Activated CD8-positive, alpha-beta T cell treated with anti-CD3 and anti-CD28 coated beads for 36 hours (primary cell): ENCODE measurements at places on chromosomes 1 and 21. TPM values are rescaled to one million over a fixed set of nuclear protein-coding genes. Genes with fewer than 3 reads are reported as not detected.

NECTIN4 gene
- total RNA-seq = not detected

ADGRL4 gene
- not detected for total RNA-seq

PDIK1L gene
- total RNA-seq = 13.4 TPM

KLF17 gene
- not detected for total RNA-seq

NOTCH2 gene
- total RNA-seq = 41.3 TPM

TOMM20 gene
- total RNA-seq = 155 TPM

MARCKSL1 gene
- 33.5 TPM for total RNA-seq

GUCA2B gene
- not detected for total RNA-seq

PGD gene
- total RNA-seq = 126 TPM

PRMT6 gene
- total RNA-seq = 19.4 TPM

FRRS1 gene
- 4.0 TPM for total RNA-seq

TNNT2 gene
- not detected for total RNA-seq

LCE2B gene
- total RNA-seq = not detected

DNA sequence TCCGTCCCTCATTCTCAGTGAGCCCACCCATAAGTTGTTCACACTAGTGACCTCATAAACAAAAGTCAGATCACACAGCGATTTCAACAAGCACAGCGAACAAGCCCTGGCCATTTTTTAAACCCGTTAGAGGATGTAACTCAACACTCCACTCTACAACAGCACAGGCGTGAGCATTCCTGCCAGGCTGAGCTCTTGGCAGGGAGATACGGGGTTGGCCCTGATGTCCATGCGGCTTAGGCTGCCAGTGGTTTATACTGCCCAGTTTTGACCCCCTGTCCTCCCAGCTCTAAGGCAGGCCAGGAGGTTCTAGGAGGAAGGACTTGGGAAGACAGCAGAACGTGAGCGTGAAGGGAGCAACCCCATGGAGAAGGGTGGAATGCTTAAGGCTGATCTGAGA, 35.0 kb downstream of the PARP1 start:
- no peaks in the 10 kb centered on the region for H3K27me3 ChIP-seq
- H3K27ac ChIP-seq = no peak overlapping the region
- no peaks in the 10 kb centered on the region for H3K4me1 ChIP-seq

DNA sequence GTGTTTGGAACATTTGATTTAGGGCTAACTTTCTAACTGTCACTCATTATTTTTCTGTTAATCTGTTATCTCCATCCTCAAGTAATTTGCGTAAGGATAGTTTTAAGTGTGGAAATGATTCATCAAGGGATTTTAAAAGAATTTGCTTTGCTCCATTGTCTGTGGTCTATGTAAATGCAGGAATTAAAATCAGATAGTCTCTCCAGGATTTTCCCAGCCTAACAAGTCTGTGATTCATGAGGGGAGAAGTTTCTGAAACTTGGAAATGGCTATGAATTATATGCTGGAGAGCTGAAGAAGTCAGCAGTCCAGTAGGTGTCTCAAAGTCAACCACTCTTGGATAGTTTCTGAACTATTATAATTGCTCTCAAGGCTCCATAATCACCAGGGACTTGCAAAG, 264.5 kb downstream of the MRPL39 start:
- no peak overlapping the region for H3K27ac ChIP-seq
- no peak overlapping the region for H3K4me3 ChIP-seq
- DNase-seq = no peak
- no peaks in the 10 kb centered on the region for H3K36me3 ChIP-seq
- no peaks in the 10 kb centered on the region for H3K4me1 ChIP-seq

GRCh38 chr21:14876524-14876840, 188.3 kb downstream of the NRIP1 start:
- no peak overlapping the region for H3K4me3 ChIP-seq
- no peaks in the 10 kb centered on the region for H3K27me3 ChIP-seq
- no peaks in the 10 kb centered on the region for H3K36me3 ChIP-seq
- no peak for DNase-seq

GRCh38 chr21:43853851-43854772, 10.9 kb upstream of the AGPAT3 start:
- H3K27ac ChIP-seq = no peak overlapping the region
- DNase-seq = no peak
- H3K27me3 ChIP-seq = peaks cover 5% of the 10 kb centered on the region
- H3K4me1 ChIP-seq = peaks cover 22% of the 10 kb centered on the region

DNA sequence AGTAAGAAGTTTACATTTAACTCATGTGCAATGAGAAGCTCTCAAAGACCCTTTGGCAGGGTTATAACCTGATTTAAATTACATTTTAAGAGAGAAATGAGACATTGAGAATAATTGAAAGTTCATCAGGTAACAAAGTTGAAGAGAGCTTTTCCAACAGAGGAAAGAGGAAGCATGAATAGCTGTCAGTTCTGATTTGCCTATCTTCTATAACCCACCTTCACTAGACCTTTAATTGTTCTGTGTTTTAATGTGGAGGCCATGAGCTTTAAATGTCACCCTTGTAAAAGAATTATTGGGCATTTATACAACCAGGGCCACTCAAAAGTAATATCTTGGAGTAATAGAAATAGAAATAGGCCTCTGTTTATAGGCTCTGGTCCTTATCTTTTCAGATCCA, 9.3 kb upstream of the FCRL1 start:
- no peak overlapping the region for H3K27ac ChIP-seq
- H3K4me1 ChIP-seq = no peaks in the 10 kb centered on the region
- no peaks in the 10 kb centered on the region for H3K36me3 ChIP-seq
- no peak overlapping the region for H3K4me3 ChIP-seq

DNA sequence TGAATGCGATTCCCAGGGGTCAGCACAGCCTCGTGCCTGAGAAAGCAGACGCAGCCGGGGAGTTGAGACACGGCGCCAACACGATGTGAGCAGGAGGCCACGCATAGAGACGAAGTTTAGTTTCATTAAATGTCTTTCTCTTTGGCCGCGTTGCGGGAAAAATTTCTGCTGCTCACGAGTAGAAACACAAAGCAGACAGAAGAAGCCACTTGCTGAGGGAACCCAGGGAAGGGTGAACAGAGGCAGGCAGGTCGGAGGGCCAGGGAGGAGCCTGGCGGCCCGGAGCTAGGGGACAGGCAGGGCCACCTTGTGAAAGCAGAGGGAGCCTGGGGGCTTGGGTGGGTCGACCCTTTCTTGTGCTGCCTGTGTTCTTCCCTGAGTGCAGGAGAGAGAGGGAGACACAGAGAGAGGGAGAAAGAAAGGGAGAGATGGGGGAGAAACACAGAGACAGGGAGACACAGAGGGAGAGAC, 33.2 kb downstream of the POFUT2 start:
- no peak overlapping the region for H3K4me3 ChIP-seq
- H3K27me3 ChIP-seq = peaks cover 6% of the 10 kb centered on the region
- no peak for DNase-seq

DNA sequence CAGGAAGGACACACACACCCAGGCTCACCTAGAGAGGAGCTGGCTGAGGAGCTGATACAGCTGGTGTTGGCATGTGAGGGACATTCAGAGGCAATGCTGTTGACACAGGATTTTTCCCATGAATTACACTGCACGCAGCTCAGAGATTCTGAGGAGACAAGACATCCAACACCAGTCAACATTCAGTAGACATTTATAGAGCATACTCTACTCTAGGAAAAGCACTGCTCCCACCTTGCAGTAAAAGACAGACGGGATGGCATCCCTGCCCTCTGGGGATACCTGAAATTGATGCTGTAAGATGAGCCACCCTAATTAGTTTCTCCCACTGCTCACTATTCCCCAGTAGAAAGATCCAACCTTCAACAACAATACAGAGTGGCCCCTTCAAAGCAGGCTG, 5.1 kb downstream of the LYPD8 start:
- peaks cover 11% of the 10 kb centered on the region for H3K4me1 ChIP-seq
- H3K27ac ChIP-seq = no peak overlapping the region
- peaks cover 2% of the 10 kb centered on the region for H3K27me3 ChIP-seq
- no peak for DNase-seq
- H3K36me3 ChIP-seq = no peaks in the 10 kb centered on the region

DNA sequence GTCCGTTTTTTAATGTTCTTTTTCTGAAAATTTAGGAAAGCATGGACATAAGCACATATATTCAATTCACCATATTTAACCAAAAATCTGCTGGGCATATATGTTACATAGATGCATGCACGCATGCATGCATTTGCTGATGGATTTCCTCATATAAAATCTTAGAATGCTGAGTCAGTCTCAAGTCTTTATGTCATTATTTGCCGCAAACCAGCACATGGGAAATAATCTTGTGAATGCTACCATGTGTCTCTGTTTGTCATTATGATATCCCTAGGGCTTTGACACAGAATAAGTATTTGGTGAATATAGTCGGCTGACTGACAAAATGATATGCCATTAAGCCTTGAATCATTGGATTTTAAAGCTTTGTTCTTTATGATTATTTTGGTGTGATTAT, 776.5 kb downstream of the KCNT2 start:
- H3K36me3 ChIP-seq = no peaks in the 10 kb centered on the region
- H3K27ac ChIP-seq = no peak overlapping the region
- no peaks in the 10 kb centered on the region for H3K27me3 ChIP-seq
- H3K4me3 ChIP-seq = no peak overlapping the region
- H3K4me1 ChIP-seq = no peaks in the 10 kb centered on the region

- H3K27me3 ChIP-seq = no peaks in the 10 kb centered on the region
- H3K27ac ChIP-seq = no peak overlapping the region
Measured at GRCh38 chr1:8671306-8671917, 146.0 kb downstream of the RERE start.

- H3K4me1 ChIP-seq = no peaks in the 10 kb centered on the region
- H3K27me3 ChIP-seq = peaks cover 17% of the 10 kb centered on the region
Measured at GRCh38 chr1:58592522-58593134, 15.6 kb upstream of the TACSTD2 start.

- no peak for DNase-seq
- no peaks in the 10 kb centered on the region for H3K27me3 ChIP-seq
- peaks cover 7% of the 10 kb centered on the region for H3K36me3 ChIP-seq
Measured at GRCh38 chr1:91792489-91793071, 93.4 kb downstream of the TGFBR3 start.

DNA sequence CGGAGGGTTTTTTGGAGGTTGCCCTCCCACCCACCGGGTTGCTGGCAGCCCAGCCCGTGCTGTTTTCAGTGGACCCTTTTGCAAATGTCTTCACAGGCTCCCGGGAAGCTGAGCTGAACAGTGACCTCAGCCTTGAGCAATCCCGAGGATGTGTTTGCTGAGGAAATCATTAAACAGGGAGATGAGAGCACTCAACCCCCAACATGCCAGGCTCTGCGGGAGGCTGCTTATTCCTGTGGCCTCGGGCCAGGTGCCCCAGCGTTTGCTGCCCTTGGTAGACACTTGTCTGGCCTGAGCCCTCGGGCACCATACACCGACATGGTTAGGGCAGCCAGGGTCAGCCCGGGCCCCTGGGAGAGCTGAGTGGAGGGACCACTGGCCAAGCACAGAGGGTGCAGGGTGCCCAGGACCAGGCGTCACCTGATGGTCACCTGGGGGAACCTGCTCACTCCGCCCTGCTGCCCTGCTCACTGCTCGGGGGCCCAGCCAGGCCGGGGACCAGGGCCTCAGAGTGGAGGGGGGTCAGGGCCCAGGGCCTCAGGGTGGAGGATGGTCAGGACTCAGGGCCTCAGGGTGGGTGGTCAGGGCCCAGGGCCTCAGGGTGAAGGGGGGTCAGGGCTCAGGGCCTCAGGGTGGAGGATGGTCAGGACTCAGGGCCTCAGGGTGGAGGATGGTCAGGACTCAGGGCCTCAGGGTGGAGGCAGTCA, 42.5 kb upstream of the POFUT2 start:
- DNase-seq = no peak
- H3K4me3 ChIP-seq = no peak overlapping the region
- H3K27ac ChIP-seq = no peak overlapping the region
- H3K36me3 ChIP-seq = no peaks in the 10 kb centered on the region
- H3K4me1 ChIP-seq = no peaks in the 10 kb centered on the region

- no peak overlapping the region for H3K27ac ChIP-seq
- H3K27me3 ChIP-seq = no peaks in the 10 kb centered on the region
- DNase-seq = no peak
Measured at GRCh38 chr1:5983361-5984103, 8.7 kb downstream of the NPHP4 start.

GRCh38 chr1:175133673-175134435, 58.7 kb downstream of the KIAA0040 start:
- H3K4me3 ChIP-seq = no peak overlapping the region
- DNase-seq = peak; percentile 15
- no peak overlapping the region for H3K27ac ChIP-seq
- H3K36me3 ChIP-seq = no peaks in the 10 kb centered on the region

- no peaks in the 10 kb centered on the region for H3K4me1 ChIP-seq
- DNase-seq = no peak
- H3K27me3 ChIP-seq = peaks cover 2% of the 10 kb centered on the region
- H3K4me3 ChIP-seq = no peak overlapping the region
- H3K27ac ChIP-seq = no peak overlapping the region
Measured at GRCh38 chr1:247740721-247741120, 2.3 kb downstream of the OR14K1 start.

DNA sequence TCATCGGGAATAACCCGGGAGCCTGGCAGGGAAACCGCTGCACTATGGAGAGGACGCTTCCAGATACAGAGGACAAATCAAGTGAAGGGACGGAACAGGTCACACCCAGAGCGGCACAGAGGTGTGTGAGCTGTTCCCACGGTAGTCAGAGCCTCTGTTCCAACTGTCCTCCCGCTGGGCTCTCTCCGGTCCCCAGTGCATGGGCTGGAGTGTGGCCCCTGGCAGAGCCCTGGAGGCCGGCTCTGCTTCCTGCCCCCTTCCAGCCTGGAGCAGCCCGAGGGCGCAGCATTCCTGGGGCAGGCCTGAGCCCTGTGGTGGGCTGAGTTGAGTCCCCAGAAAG, 11.9 kb upstream of the ZBTB21 start:
- no peaks in the 10 kb centered on the region for H3K4me1 ChIP-seq
- H3K36me3 ChIP-seq = no peaks in the 10 kb centered on the region
- H3K4me3 ChIP-seq = no peak overlapping the region

GRCh38 chr1:26349188-26349876, 4.6 kb downstream of the CRYBG2 start:
- no peak overlapping the region for H3K27ac ChIP-seq
- H3K36me3 ChIP-seq = no peaks in the 10 kb centered on the region
- H3K27me3 ChIP-seq = no peaks in the 10 kb centered on the region
- H3K4me3 ChIP-seq = no peak overlapping the region

- no peaks in the 10 kb centered on the region for H3K27me3 ChIP-seq
- DNase-seq = no peak
- no peaks in the 10 kb centered on the region for H3K4me1 ChIP-seq
Measured at GRCh38 chr1:93977598-93977945, 68.3 kb upstream of the GCLM start.

DNA sequence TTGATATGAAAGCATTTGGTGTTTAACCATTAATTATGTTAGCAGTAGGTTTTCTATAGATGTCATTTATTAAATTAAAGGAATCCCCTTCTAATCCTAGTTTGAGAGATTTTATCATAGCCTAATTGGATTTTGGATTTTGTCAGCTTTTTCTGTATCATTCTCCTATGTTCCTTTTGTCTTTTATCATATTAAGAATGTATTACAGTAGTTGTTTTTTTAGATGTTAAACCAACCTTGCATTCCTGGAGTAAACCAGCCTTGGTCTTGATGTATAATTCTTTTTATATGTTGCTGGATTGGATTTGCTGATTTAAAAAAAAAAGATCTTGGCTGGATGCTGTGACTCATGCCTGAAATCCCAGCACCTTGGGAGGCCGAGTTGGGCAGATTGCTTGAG, 5.6 kb downstream of the SETDB1 start:
- no peak overlapping the region for H3K4me3 ChIP-seq
- H3K27ac ChIP-seq = no peak overlapping the region
- H3K36me3 ChIP-seq = peaks cover 71% of the 10 kb centered on the region
- peaks cover 24% of the 10 kb centered on the region for H3K4me1 ChIP-seq
